ENCODE measurements at places on chromosomes 12 and 14. TPM values are rescaled to one million over a fixed set of nuclear protein-coding genes. Genes with fewer than 3 reads are reported as not detected.
A peak's percentile ranks its signal among the peaks of the same experiment; 100 is the strongest.

GRCh38 chr12:28993720-28994119 lies 155.4 kb upstream of the FAR2 start:
- DNase-seq: no peak

DNA sequence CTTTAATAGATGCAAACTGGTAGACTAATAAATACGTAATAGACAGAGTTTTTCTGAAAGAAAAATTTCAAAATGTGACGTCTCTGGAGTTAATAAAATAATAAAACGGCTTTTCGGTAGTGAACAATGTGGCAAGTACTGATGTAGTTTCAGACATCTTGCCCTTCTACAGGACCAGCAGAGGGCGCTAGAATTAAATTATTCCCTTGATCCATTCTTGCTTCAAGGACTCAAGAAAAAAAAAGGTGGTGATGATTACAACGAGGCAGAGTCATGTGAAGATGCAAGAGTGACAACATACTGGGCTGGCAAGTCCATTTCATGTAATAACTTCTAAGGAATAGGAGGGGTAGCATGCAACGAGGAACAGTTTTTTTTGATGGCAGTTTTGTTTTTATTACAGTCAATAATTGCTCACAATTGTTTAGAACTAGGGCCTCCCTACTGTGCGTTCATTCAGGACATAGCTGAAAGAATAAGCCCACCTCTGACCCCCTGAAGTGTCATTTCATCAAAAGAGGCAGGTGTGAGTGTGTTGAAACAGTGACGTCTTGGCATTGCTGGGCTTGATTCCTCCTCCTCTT lies 101.0 kb upstream of the GZMB start:
- DNase-seq: no peak

- DNase-seq: no peak
These were observed 6.4 kb downstream of the TMEM121 start for GRCh38 chr14:105532735-105533141.

DNA sequence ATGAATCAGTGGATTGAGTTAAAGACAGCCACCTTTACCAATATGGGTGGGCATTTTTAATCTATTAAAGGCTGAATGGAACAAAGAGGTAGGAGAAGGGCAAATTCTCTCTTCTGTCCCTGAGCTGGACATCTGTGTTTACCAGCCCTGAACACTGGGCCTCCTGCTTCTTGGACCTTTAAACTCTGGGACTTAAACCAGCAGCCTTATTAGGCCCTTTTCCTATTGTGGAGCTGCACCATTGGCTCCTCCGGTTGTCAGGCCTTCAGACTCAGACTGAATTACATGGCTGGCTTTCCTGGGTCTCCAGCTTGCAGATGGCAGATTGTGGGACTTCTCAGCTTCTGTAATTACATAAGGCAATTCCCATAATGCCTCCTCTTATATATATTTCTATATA lies 6.4 kb downstream of the SERPINA6 start:
- DNase-seq: no peak

DNA sequence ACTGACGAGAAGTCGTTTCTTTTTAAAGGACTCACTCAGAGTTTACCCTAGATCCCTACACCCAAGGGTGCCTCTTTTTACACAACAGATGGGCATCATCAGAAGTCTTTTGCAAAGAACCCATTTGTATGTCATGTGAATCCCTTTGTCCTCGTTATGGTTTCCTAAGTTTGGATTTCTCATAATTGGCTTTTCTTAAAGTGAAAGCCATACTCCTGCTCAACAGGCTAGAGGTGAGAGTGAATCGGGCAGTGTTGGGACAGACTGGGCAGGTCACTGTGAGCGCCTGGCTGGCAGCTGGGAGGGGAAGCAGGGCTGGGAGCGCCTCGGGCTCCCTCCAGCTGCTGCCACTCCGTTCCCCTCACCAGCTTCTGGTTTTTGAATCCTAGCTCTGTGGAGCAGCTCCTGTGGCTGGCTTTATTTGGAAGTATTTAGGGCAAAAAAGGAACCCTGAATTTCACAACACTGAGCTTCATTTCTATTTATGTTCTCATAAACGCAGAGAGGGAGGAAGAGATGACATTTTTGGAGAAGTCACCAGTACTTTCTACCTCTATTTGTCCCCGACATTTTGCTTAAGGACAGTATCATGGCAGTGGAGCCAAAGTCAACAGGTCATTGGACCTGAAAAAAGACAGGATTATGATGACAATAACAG lies 63.8 kb upstream of the ACTN1 start:
- no peak for DNase-seq

- no peak for DNase-seq
These were observed 173.1 kb downstream of the DUSP6 start for GRCh38 chr12:89179245-89179644.

DNA sequence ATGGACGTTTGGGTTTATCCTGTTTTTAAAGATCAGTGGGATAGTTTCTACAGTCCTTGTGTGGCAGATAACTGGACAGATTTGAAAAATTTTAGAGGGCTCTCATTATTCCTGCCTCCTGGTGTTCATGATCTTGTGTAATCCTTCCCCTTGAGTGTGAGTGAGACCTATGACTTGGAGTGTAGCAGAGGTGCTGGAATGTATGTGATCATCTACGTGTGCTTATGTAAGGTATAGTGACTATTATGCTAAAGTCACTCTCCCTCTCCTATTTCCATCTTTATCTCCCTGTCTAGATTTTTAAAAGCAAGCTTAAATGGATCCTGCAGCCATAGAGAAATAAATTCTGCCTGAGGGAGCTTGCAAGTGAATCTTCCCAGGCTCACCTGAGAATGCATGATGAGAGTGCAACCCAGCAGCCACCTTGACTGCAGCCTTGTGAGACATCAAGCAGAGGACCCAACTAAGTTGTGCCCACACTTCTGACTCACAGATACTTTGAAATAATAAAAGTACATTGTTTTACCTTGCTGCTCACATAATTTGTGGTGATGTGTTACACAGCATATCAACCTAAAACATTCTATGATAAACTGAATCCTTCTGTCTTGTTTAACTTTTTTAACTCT lies 3.2 kb upstream of the OLR1 start:
- no peak for DNase-seq

DNA sequence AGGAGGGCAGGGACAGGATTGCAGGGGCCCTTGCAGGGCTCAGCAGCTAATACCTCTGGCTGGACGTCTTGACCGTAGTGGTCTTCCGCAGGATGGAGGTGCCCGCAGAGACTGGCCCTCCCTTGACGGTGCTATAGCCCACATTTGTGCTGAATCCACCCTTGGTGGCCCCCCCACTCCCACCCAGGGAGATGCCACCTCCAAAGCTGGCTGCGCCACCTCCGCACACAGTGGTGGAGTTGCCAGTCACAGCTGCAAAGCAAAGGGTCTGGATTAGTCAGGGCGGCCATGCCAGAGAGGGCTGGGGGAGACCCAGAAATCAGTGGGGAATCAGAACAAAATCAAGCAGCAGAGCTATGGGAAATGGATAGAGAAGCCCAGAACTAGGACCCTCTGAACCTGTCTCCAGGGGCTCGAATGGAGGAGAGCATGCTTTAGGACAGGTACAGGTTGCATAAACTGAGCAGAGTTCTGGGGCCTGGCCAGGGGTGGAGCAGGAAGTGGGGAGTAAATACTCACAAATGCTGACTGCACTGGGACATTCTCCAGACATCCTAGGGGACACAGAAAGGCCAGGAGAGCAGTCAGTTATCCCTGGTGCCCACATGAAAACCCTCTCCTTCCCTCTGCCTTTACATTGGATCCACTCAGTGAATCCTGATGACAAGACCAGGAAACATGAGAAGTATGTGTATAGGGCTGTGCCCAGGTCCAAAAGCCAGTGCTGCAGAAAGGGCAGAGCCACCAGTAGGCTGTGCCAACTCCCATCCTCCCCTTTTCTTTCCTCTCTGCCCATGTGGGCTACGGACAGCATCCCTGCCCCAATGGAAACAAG lies 8.1 kb upstream of the KRT4 start:
- DNase-seq: no peak

DNA sequence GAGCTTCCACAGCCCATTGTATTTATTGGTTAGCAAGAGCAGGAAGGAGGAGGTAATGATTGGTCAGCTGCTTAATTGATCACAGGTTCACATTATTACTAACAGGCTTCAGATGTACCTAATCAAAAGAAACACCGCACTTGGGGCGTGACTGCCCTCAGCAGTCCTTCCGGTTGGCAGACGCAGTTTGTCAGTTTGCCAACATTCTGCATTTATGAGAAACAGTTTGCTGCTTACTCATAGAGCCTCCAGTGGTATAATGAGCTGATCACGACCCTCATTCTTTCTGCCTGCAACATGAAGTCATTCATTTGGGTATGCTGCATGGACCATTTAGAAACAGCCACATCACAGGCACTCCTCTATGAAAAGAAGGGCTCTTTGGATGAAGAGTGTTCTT lies 42.5 kb upstream of the PPM1H start:
- DNase-seq: no peak

DNA sequence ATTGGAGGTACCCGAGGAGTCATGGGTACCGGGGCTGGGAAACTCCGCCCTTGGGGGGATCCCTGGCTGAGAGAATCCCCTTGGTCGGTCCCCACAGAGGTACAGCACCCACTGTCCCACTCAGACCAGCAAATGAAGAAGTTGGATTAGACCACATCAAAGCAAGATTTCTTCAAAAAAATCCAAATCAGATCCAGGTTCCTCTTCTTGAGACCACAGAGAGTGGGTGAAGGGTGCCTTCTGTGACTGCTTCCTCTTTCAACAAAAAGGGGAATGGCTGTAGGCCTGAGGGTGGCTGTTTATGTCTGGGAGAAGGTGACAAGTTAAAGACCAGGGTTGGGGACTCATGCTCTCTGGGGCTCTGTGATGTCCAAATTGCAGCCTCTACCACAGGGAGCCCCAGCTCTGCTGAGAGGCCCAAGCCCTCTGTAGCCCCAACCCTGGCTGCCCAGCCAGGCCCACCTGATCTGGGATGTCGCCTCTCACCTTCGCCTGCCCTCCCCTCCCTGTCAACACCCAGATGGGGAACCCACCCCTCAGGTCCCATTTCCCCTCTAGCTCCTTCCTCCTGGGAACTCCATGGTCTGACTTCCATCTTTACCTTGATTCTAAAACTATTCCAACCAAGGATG lies 50.9 kb downstream of the ZFP36L1 start:
- DNase-seq: no peak

GRCh38 chr12:18462442-18462841 lies 201.1 kb downstream of the PIK3C2G start:
- no peak for DNase-seq

DNA sequence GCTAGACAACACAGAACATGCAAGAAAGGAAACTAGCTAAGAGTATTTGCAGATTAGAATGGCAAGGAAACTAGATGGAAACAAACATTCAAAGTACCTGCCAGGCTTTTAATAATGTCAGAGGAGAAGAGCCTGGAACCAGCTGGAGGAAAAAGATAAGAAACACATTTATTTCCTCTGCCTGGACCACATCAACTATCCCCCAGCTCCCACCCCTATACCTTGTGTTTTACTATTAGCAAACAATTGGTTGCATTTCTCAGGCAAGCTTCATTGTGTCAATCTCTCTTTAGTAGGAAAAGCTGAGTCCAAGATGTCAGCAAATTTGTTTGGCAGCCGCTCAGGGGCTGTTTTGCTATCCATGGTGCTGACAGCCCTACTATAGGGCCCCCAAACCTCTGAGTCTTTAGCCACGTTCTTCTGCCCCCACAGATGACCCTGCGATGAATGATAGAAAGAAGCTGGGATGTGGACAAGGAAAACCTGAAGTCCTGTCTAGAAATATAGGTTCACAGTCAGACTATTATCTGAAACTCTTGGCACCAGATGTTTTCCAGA lies 11.6 kb upstream of the SYNDIG1L start:
- DNase-seq: no peak

DNA sequence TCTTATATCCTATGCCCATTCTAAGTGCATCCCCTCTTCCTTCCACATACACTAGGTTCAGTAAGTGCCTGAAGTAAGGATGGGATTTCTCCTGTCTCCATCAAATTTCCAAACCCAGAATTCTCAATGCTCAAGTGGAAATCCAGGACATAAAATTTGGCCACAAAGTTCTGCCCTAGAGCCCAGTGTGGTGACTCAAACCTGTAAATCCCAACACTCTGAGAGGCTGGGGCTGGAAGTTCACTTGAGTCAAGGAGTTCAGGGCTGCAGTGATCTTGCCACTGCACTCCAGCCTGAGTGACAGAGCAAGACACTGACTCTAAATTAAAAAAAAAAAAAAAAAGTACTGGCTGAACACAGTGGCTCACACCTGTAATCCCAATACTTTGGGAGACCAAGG lies 4.5 kb upstream of the ARF3 start:
- no peak for DNase-seq

- DNase-seq: peak; percentile 23
These were observed 13.1 kb downstream of the KRT83 start for GRCh38 chr12:52307836-52308805.

- no peak for DNase-seq
These were observed 403.3 kb downstream of the ADAMTS20 start for GRCh38 chr12:43148691-43149090.

DNA sequence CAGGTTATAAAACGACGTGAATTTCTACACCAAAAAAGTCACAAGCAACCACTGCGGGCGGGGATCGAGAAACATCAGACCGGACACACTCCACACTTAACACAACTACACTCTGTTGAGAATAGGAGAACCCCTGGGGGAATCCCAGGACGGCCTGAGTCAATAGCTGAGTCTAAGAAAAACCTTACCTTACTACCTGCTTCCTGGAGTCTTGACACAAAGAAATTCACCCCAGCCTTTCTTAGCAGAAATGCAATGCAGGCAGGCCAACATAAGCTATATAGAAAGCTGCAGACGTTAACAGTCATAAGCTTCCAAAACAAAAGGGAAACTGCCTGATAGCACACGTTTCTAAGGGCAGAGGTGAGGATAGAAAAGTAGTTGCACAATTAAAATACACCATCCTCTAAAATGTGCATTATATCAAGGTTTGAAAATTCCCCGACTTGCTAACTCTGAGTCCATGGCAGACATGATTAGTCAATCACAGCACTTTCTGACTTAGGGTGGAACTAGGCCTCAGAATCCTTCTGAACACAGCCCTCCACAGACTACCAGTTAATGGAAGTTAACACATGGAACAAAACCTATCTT lies 68.0 kb downstream of the CCDC88C start:
- DNase-seq: peak; percentile 60

DNA sequence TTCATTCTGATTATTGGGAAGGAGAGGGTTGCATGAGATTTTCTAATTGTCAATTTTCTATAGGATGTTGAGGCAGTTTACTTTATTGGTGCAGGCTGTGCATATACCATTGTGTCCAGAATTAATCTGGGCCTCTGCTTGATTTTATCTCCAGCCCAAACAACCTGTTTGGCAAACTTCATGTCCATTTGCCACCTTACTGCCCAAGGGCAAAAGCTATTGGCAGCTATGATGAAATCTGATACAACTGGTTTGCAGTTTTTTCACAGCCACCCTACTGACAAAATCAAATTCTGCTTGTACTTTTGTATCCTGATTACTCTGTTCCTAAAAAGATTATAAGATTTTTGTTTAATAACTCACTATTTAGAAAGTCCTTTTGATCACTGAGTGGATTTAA lies 789.2 kb upstream of the FBXO33 start:
- no peak for DNase-seq

Gene VRTN
- not detected for polyA plus RNA-seq

Gene MYF6
- not detected for polyA plus RNA-seq

Gene ENDOU
- not detected for polyA plus RNA-seq

Gene A2M
- polyA plus RNA-seq: not detected

Gene RND1
- 0.13 TPM for polyA plus RNA-seq

Gene TBX5
- not detected for polyA plus RNA-seq

Gene PIANP
- polyA plus RNA-seq: 0.13 TPM

Gene RPL10L
- not detected for polyA plus RNA-seq

Data from CD4-positive, CD25-positive, alpha-beta regulatory T cell (primary cell).